Kasumi-1 (cell line): ENCODE measurements at places on chromosomes 11 and 22.

GRCh38 chr11:96075532-96075959 is 151.6 kb upstream of the MTMR2 start:
- peak; percentile 16 for DNase-seq

GRCh38 chr11:105582497-105582896 is 27.4 kb upstream of the GRIA4 start:
- DNase-seq, result no peak

DNA sequence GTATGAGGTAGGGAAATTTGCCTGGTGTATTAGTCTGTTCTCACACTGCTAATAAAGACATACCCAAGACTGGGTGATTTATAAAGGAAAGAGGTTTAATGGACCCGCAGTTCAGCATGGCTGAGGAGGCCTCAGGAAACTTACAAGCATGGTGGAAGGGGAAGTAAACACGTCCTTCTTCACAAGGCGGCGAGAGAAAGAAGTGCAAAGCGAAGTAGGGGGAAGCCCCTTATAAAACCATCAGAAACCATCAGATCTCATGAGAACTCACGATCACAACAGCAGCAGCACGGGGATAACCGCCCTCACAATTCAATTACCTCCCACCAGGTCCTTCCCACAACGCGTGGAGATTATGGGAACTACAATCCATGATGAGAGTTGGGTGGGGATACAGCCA is 12.0 kb upstream of the RFPL2 start:
- no peak for DNase-seq

- DNase-seq, result no peak
Observed at GRCh38 chr11:73962101-73962705, 11.4 kb downstream of the DNAJB13 start.

- DNase-seq, result no peak
Observed at GRCh38 chr11:79253280-79253679, 187.6 kb downstream of the TENM4 start.

DNA sequence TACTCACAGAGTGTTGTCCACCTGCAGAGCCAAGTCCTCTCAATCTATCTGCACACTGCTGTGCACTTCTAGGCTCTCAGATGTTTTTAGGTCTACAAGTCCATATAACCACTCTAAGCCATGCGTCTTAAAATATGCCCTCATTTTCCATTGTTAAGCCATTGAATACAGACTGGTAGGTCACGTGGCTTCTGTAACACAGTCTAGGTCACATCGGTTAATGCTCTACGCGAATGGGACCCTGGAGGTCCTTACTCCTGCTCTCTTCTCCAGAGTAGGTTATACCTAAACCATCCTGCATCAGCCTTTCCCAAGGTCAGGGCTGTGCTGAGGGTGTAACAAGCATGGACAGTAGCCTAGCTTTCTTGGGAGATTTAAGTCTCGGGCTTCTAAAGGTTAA is 819 bp downstream of the JAML start:
- DNase-seq, result no peak
